ENCODE measurements at places on chromosomes 11 and 22.

DNA sequence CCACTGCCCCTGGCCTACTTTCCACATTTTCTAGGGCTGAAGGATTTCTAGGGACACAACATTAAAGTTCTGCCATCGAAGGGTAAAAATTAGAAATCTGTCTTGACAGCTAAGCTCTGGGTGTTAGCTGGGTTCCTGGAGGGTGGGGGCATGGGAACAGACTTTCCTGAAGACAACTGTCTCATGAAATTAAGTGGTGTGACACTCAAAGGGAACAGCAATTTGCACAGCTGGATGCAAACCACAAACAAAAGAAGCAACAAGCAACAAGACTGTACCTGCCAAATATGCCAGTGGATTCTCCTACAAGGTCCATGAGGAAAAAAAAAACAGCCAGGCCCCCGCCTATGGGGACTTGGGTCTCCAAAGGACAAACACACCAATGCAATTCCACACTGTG lies 32.5 kb downstream of the WT1 start:
- DNase-seq = no peak

DNA sequence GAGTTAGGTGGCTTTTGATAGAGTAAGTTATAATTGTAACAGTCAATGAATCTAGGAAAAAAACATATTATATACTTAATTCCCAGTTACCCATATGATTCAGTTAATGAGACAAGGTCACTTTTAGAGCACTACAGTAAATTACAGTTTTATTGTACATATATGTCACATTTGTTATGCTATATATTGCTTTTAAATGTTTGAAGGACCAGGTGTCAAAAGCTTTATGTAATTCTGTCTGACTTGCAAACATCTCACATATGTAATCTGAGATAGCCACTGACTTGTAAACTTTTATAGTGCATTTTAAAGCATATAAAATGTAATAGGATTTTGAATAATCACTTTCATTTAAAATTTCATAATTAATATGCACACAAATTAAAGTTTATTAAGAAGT lies 36.7 kb upstream of the PDGFD start:
- no peak for DNase-seq

- DNase-seq = no peak
Measured at GRCh38 chr11:108302121-108302785, 79.4 kb downstream of the ATM start.

DNA sequence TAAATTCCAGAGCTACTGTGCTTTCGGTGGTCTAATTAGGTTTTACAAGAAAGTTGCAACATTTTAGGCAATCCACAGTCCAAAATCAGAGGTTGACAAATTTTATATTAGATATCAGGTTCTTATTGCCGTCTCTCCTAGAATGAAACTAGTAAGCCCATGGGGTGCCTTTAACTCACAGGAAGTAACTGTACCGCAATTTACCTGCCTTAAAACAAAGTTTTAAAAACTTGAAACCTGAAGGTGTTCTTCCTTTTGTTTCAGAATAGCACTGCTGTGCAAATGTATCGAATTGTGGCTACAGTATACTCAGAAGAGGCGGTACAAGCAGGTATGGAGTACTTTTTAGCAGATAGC lies 77.2 kb downstream of the PISD start:
- DNase-seq = no peak

GRCh38 chr11:19679952-19680828 lies 32.4 kb upstream of the NAV2 start:
- DNase-seq = no peak

- no peak for DNase-seq
Measured at GRCh38 chr11:76663486-76663810, 7.1 kb downstream of the LRRC32 start.

DNA sequence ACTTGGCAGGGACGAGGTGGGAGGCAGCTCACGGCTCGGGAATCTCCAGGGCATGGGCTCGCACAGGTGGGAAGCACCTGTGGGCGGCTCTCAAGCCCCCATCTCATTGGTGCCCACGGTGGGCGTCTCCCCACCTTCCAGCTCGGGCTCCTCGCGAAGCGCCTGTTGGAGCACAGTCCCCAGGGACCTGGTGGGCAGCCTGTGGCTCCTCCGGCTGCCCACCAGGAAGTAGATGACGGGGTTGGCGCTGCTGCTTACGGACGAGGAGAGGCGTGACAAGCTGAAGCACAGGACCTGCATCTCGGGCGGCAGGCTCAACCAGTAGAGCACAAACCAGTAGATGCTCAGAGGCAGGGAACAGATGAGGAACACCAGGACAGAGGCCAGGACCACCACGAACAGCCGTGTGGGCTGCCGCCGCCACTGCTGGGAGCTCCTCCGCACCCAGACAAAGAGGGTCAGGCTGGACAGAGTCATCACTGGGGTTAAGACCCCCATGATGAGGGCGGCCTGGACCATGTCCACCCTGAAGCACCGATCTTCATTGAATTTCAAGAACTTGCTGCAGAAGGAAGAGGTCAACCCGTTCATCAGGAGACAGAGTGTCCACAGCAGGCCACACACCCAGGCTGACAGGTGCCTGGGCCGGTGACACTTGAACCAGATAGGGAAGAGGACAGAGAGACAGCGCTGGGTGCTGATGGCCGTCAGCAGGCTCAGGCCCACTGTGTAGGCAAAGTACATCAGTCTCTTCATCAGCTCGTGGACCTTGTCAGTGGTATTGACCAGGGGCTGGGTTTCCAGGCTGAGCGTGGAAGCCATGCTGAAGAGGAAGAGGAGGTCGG lies 633 bp downstream of the MRGPRD start:
- no peak for DNase-seq

GRCh38 chr22:23248583-23248982 lies 68.3 kb downstream of the BCR start:
- no peak for DNase-seq

GRCh38 chr22:20550851-20551744 lies 43.7 kb downstream of the MED15 start:
- DNase-seq = peak; percentile 61

- DNase-seq = no peak
Measured at GRCh38 chr22:37320726-37321677, 38.7 kb downstream of the CYTH4 start.

DNA sequence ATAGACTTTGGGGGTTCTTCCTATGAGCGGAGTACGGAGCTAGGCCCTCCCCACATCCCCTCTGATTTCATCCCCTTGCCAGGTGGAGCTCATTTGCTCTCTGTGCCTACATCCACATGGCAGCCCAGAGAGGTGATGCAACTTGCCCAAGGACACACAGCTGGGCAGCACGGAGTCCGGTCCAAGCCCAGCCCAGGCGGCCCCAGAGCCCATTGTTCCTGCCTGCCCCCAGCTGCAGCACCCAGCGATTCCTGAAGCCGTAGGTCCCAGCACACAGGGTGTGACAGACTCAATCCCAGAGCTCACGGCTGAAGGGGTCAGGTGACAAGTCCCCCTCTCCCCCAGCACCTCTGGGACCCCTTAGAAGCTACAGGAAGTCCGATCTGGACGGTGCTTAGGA lies 22.2 kb upstream of the RFPL3 start:
- DNase-seq = no peak

DNA sequence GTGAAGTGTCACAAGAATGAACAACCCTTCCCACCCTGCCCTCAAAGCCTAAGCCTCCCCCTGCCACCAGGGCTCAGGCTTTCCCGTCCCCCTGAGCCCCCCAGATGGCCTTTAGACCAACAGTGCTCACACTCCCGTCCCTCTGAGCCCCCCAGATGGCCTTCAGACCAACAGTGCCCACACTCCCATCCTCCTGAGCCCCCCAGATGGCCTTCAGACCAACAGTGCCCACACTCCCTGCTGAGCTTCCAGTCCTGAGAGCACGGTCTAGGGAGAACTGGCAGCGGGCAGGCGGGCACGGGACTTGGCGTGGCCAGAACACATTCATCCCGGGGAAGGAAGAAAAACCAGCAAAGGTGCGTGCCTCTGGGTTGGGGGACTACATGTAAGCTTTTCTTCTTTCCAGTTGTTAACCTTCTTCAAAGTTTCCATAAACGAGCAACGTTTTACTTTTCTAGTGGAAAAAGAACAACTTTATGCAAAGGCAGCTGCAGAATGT lies 2.5 kb downstream of the MRGPRG start:
- DNase-seq = no peak

- DNase-seq = no peak
Measured at GRCh38 chr22:50699756-50700386, 27.2 kb downstream of the SHANK3 start.

- no peak for DNase-seq
Measured at GRCh38 chr22:20548806-20549205, 41.4 kb downstream of the MED15 start.

GRCh38 chr11:57095896-57096295 lies 85.9 kb upstream of the LRRC55 start:
- DNase-seq = no peak

- no peak for DNase-seq
Measured at GRCh38 chr11:78828676-78829075, 254.0 kb upstream of the NARS2 start.

DNA sequence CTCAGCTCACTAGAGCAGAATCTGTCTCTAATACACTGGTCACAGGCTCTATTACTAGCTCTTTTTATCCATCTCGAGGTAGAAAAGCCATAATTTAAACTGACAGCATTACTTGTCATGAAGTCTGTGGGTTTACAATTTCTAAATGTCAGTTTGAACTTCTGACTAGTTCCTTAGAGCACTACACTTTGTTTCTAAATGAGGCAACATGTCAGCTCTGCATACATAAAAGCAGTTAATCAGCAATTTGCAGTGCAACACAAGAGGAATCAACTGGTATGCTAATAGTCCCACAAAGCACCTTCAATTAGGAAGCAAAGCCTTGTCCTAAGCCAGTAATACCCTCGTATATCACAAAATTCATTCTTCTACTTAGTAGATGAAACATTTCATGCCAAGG lies 321.3 kb downstream of the TTC28 start:
- no peak for DNase-seq

GRCh38 chr11:97963528-97964331 lies 1057.0 kb upstream of the CNTN5 start:
- no peak for DNase-seq

- DNase-seq = peak; percentile 34
Measured at GRCh38 chr11:6390718-6391469, 620 bp downstream of the SMPD1 start.

DNA sequence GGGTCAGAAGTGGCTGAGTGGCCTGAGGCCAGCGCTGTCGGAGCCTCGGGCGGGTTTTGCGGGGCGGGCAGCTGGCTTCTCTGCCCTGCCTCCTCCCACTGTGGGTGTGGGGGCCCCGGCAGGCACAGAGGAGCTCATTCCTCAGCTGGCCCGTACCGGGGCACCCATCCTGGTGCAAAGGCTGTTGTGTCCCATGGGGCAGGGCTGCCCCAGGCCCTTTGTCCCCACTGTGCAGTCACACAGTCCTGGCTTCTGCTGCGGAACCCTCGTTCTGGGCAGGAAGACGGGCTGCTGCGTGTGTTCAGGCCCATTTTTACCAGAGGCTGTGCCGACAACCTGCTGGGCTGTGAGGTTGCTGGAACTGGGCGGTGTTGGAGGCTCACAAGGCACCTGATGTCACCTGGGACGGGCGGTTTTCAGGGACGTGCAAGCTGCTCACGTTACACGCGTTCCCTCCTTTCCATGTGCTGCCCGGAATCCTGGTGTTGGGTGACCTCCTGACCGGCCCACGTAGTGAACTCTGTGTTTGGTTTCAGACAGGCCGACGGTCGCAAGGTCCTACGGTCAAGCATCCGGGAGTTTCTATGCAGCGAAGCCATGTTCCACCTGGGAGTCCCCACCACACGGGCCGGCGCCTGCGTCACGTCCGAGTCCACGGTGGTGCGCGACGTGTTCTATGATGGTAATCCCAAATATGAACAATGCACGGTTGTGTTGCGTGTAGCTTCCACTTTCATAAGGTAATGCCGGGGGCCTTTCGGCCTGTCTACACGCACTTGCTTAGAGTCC lies 5.2 kb downstream of the SELENOO start:
- no peak for DNase-seq

DNA sequence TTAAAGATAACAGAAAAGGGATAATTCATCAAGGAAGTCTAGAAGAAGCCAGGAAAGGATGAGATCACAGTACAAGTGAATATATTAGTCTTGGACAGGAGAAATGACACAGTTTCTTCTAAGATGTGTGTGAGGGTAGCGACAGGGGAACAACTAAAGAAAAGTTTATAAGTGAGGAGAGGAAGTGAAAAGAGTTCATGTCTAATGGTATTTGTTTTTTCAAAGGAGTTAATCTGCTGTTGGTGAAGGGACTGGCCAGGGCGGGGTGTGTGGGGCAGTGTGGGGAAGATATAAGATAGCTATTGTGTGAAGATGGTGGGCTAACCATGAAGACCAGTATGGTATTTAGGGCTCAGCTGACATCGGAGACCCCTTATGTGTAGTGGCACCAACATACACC lies 7.6 kb upstream of the PPFIBP2 start:
- no peak for DNase-seq

GRCh38 chr11:2950825-2951224 lies 21.6 kb upstream of the PHLDA2 start:
- DNase-seq = no peak

DNA sequence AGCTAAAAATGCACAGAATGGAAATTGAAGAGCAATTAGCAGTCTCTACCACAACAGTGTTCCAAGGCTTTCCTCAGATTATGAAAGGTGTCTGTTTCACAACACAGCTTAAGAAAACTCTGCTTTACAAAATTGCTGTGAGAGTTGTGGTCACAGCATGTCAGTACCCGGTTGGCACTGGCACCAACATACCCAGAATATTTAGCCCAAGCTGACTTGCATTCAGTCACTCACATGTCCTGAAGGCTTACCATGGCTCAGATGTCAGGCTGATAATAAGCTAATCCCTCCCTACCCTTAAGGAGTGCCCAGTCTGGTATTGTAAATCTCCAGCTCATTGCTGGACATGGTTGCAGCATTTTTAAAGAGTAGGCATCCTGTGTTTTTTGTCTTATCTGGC lies 14.9 kb downstream of the NCR3LG1 start:
- DNase-seq = no peak

Measured in activated CD8-positive, alpha-beta T cell treated with anti-CD3 and anti-CD28 coated beads, Interleukin-2, amount 10 ng/mL, durations not matched to agents 7 days and 5 days (primary cell).